ENCODE measurements at places on chromosomes 2 and 18.

- no peak for DNase-seq
Observed at GRCh38 chr2:86671337-86671981, 47.8 kb upstream of the RNF103 start.

DNA sequence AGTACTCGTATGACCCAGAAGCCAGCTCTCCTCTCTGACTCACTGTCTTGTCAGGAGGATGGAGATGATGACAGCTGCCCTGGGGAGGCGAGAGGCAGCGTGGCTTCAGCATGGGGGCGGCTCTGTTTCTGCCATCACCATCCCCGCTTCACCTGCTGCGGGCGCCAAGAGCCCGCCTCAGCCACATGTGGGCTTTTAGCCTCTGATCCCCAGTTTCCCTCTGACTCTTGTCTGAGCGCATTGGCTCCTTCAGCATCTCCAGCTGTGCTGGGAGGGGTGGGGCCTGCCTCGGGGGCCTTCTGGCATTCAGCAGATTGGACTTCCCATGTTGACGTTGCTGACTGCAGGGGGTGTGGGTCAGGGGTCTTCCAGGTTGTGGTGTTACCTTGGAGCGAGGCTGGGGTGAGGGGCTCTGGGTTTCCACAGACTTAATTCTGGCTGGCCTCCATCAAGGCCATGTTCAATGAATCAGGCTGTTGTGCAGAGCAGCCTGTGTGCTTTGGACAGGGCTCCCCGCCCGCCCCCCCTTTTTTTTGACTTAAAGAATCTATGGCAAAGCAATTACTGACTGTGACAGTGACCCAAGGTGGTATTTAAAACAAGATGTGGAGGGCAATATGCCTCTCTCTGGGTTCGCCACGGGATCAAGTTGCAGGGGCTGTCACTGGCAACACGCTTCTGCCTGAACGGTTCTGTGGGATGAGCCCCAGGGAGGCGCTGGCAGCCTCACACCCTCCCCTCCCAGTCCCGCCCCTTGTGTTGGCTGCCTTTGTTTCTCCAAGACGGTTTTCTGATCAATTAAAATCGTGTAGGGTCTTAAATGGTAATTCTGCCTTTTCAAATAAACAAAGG, 228.3 kb downstream of the LDLRAD4 start:
- no peak for DNase-seq

- no peak for DNase-seq
Observed at GRCh38 chr2:142061733-142062132, 69.1 kb downstream of the LRP1B start.

DNA sequence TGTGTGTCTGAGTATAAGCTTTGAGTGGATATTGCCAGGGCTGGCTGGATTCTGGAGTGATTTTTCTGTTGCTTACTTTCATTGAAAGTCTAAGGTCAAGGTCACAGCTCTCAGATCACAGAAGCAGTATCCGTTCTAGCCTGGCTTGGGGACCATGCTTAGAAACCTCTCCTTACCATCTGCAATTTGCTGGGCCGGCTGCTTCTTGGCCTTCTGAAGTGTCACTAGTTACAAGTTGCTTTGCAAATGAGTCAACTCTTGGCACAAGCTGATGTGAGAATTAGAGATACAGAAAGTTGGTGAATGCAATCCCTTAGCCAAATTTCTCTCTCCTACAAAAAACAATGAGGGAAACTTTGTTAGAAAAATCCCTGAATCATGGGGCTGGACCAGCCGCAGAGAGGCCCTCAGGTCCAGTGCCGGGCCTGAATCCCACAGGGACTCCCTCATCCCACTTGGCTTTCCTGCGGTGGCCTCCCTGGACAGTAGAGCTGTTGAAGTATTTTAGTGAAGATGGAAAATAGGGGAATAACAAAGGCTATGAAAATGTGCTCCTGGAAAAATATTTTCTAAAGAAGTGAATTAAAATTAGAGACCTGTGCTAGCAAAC, 92.7 kb upstream of the CNGA3 start:
- DNase-seq, result no peak

GRCh38 chr2:149765003-149765402, 177.4 kb upstream of the MMADHC start:
- DNase-seq, result no peak

DNA sequence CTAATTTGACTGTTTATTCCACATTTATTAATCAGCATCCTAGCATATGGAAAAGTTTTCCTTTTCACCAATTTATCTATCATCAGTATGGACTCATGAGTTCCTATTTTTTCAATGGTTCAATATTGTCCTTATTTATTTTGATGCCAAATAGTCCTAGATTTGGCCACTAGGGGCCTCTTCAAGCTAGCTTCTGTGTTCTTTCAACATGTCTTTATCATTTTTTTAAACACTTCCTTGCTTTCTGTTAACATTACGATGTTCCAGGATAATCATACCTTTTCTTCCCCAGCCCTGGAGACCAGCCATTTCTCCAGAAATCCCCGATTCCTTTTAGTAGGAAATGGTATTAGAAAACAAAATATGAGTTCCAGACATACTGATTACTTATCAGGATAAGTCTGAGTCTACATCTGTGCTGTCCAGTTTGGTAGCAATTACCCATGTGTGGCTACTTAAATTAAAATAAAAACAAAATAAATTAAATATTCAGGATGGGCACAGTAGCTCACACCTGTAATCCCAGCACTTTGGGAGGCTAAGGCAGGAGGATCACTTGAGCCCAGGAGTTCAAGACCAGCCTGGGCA, 70.6 kb downstream of the RPE start:
- no peak for DNase-seq

DNA sequence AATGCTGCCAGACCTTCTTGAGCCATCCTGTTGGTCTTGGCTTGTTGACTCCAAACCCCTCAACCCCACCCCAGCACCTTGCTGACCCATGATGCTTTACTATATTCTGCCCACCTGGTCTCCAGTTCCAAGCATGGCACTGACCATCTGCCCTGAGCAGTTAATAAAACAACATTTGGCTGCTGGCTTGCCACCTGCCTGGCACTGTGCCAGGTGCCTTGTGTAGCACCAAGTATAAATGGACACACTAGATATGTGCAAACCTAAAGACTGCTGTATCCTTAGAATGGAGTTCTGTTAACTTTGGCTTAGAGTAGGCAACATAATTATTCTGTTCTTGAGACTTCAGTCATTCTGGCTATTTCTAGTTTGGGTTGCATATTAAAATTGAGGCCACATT, 91.4 kb downstream of the ACSL3 start:
- no peak for DNase-seq

- no peak for DNase-seq
Observed at GRCh38 chr2:46393347-46393820, 86.0 kb upstream of the TMEM247 start.

DNA sequence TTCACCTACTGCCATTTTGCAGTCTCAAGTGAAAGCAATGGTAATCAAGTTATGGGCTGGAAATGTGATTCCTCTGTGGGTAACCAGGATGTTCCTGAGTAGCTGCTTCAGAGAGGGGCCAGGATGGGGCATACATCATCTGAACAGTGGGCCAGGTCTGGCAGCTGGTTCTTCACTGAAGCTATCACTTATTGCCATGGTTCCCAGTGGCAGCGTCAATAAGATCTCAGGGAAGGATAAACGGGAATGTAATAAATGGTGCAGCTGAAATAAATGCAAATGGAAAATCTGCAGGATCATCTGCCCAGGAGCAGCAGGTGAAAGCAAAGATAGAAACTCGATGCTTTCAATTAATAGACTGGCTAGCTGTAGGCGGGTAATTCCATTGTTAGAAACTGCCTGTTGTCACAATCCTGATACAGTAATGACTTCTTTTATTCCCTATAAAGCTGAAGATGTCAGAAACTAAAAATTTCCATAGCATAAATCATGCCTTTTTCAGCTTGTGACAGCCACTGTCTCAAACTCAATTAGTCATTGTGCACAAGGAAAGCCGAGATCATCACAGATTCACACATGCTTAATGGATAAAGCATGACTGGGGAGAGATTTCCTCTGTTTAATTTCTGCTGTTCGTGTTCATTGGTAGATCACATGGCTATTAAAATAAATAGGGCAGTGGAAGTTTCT, 56.2 kb upstream of the CCDC85A start:
- no peak for DNase-seq

- DNase-seq, result no peak
Observed at GRCh38 chr2:11286749-11287148, 57.7 kb downstream of the ROCK2 start.

- no peak for DNase-seq
Observed at GRCh38 chr2:120441351-120441700, 95.4 kb downstream of the INHBB start.

DNA sequence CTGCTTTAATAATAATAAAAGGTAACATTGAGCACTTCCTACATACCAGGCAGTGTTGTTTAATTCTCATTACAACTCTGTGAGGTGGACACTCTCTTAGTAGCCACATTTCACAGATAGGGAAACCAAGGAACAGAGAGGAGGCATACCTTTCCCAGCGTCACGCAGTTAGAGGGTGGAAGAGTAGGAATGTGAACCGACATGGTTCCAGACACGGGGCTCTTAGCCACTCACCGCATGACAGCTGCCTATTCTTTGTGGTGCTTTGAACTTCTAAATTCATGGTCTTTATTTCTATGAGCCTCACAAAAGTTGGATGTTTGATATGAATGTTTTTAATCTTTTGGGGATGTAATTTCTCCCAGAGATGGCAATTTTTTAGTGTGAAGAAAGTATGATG, 76.0 kb downstream of the OSBPL6 start:
- DNase-seq, result no peak

DNA sequence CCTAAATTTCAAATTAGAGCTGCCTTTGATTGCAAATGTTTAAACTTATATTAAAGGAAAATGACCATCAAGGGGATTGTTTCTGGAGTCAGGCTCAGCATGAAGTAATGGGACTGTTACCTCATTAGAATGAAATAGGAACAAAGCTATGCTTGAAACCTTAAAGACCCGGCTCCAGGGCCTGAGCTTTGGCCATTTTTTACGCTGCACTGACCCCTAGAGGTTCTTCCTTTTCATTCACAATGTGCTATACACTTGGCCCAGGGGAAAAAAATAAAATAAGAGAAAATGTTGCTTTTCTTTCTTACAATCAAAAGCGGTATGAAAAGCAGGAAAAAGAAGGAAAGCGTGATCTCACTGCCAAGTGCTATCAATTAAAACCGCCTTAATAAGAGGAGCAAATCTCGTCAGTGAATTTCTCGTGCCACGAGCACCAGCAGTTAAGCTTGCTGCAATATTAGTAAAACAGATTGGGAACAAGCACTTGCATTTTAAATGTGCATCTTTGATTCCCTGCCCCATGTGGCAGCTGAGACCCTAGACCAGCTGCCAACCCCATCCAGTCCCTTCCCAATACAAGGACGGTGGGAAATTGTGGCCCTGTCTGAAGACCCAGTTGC, 96.6 kb downstream of the MBD2 start:
- no peak for DNase-seq

DNA sequence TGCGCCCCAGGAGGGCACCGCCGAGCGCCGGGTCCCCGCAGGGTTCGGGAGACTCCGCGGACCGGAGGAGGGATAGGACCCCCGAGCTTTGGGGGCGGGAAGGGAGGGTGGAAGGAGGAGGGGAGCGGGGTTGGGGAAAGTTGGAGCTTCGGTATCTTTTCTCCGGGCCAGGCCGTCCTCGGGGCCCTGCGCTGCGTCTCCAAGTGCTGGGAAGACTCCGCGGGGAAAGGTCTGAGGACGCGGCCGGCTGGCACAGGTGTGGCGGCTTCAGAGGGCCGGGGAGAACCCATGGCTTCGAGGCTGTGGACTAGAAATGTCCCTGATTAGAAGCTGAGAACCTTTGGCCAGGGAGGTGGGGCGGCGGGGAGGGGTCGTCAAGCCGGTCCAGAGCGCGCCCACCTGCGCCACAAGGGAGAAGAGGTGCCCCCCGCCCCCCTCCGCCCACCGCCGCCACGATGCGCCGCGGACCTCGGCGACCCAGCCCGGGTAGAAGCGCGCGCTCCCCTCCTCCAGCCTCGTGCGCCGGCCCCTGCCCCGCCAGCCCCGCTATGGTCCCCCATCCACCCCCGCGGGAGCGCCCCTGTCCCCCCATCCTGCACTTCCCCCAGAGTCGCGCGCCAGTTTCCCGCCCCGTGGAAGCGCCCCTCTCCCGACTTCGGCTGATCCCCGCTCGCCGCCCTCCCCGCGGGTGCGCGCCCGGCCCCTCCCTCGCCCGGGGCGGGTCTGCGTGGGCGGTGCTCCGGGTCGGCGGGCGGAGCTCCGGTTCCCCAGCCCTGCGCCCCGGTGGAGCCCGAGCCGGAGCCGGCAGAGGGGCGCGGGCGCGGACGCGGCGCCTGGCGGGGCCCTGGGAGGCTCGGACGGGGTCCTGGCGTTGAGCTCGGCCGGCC, at the start of gene SNTG2:
Gene SNTG2, plus strand, starts transcription at position 770 of the 887 bp plus-strand sequence. CDS start 148 bp downstream, outside the sequence.
- peak; percentile 41 for DNase-seq

- DNase-seq, result no peak
Observed at GRCh38 chr2:174788291-174788929, 24.1 kb upstream of the CHRNA1 start.

DNA sequence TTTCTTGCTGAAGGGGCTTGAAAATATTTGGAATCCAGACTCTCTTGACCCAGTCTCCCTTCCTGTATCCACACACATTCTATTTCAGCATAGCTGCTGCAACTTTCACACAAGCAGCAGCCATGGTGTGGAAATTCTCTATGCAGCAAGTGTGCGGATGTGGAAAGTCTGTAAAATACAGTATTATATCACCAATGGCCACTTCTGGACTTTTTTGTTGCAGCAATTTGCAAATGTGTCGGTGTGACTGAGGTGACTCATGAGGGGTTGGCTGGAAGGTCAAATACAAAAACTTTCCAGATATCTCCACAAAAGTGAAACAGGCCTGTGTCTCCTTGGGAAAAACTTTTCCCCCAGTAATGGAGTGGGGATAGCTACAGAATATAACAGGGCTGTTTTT, 299.3 kb upstream of the GYPC start:
- DNase-seq, result no peak

DNA sequence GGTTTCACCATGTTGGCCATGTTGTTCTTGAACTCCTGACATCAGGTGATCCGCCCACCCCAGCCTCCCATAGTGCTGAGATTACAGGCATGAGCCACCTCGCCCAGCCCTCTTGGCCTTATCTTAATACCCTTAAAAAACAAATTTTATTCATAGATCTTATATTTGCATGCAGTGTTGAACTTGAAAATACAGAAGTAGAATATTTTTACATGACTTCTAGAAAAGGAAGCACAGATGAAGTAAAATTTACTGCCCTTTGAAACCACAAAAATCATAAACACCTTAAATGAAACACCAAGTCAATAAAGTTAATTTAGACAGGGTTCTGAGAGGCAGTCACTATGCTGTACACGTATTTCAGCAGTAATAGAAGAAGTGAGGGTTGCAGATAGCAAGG, 145.7 kb downstream of the CERS6 start:
- no peak for DNase-seq

DNA sequence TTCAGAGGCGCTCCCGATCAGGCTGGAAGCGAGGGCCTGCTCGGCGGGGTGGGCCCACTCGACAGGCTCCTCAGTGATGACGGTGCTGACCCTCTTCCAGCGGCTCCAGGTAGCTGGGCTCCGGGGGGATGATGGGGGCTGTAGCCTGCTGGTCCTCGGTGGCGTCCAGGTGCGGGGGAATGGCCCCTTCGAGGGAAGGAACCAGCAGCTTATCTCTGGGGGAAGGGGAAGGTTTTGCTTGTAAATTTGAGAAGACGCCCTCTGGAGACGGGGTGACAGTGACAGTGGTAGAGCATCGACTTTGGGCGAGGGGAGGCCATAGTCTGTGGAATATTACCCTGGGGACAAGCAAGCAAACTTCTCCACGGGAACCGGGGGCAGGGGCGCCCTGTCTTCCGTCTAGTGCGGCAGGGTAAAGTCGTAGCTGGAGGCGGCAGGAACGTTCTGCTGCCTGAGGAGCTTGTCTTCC, 891.9 kb upstream of the LRRTM1 start:
- DNase-seq, result no peak

- no peak for DNase-seq
Observed at GRCh38 chr18:50453014-50453680, 78.3 kb downstream of the SKA1 start.

Measured in uterus (tissue), 4 donors.